ENCODE measurements at places on chromosomes 4 and X.

DNA sequence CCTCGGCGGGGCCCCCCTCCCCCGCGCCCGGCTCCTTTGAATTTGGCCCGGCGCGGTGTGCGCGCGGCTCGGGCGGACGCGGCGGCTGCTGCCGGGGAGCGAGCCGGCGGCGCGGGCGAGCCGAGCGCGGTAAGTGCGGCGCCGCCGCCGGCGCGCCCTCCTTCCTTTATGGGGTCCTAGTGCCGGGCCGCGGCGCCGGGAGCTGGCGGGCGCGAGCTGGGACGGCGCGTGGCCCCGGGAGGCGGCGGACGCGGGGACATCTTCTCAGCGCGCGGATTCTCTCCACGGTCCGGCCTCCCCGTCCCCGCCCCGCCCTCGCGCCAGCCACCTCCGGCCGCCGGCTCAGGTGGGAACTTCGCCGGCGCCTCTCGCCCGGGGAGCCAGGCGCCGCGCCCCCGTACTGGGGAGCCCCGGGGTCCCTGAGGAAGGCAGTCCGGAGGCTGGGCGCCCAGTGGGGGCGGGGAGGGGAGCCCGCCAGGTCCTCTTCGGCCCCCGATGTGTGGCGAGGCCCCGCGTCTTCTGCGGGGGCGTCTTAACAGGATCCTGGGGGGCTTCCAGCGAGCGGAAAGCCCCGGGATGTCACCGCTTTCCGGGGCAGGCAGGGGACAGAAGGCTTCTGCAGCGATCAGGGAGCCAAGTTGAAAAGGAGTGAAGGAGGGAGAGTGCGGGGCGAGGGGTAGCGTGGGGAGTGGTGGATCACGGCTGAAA lies 98.4 kb upstream of the TENM3 start:
- DNase-seq: no peak

GRCh38 chr4:148270630-148271029 lies 171.6 kb downstream of the NR3C2 start:
- DNase-seq: no peak

GRCh38 chr4:75036046-75036830 lies 103.3 kb downstream of the PARM1 start:
- DNase-seq: no peak

- DNase-seq: no peak
These were observed 405.1 kb downstream of the KCNIP4 start for GRCh38 chr4:21543514-21543913.

- no peak for DNase-seq
These were observed 73.3 kb downstream of the FIP1L1 start for GRCh38 chr4:53450773-53451172.

- DNase-seq: no peak
These were observed 49.7 kb upstream of the IGFBP7 start for GRCh38 chr4:57159866-57160265.

- DNase-seq: no peak
These were observed 24.2 kb downstream of the SMPX start for GRCh38 chrX:21733705-21734104.

- no peak for DNase-seq
These were observed 377.9 kb downstream of the SMARCA1 start for GRCh38 chrX:129145385-129145784.

DNA sequence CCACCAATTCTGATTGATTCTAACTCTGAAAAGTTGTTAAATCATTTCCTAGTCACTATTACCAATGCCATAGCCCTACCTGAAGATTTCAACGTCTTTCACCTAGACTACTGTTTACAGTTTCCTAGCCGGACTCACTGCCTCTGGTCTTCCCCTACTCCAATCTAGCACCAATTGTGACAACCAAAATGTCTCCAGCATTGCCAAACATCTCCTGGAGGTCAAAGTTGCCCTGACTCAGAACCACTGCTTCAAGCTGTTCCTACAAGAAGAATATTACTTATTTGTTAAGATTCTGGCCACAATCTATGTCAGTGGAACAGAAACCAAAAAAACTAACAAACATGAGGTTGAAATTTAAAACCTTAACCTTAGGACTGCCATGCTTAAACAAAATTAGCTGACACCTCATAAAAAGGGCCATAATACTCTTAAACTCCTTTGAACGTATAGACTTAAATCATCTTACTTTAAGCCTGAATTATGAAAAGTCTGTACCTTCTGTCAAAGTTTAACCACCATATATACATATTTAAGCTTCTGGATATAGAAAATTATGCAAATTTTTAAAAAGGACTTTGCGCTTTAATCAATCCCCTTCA lies 2.1 kb downstream of the PDS5A start:
- no peak for DNase-seq

DNA sequence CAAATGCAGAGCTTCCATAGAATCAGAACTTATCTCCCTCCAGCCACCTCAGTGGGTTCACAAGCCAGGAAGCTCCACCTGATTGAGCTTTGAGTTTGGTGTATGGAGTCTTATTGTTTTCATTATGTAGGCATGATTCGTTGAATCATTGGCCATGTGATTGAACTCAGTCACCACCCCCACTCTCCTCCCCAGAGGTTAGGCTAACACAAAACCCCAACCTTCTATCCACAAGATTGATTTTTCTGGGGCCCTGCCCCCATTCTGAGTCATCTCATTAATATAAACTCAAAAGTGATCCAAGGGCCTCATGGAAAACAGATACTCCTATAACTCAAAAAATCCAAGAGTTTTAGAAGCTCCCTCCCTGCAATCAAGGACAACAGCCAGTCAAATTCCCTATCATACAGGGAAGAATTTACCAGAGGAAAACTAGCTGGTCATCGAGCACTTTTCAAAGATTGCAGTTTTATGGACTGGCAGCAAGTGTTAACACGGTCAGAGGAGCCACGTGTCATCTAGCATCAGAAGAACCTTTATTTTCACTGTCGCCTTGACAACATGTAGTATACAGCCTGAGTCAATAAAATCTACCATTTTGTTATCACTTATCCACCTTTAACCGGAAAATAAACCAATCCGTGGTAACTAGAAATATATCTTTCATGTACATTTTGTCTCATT lies 35.9 kb upstream of the GUCY1B1 start:
- no peak for DNase-seq

DNA sequence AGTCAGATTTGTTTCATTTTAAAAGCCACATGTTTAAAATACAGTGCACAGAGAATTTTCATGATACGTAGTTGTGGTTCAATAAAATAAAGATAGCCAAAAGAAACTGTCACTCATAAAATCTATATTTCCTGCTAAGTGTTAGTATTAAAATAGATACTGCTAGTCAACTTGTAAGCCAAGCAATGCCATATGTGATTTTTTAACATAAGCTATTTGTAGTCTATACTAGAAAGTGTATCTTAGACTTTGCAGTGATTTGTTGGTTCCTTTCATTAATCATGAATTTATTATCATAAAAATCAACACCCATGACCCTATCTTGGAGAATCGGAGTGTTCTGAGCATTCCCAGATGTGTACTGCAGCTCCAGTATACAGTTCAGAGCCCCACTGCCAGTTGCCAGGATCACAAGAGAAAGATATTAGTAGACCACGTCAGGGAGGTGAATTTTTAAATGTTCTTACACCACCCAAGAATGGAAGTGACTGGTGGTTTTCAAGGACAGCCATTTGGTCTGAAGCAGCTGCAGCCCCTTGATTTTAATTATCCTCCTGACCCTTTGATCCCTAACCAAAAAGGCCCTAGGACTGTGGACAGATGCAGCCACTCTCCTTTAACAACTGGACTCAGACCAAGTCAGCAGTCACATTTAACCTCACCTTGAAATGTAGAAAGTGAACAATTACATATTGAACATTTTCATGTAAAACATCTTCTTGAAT lies 163.1 kb downstream of the PALLD start:
- no peak for DNase-seq

- no peak for DNase-seq
These were observed 601 bp downstream of the INPP4B start for GRCh38 chr4:142845293-142846107.
